Kidney capillary endothelial cell (primary cell): ENCODE measurements at places on chromosomes 5 and 9.

- peak; percentile 52 for DNase-seq
Observed at GRCh38 chr9:124110307-124110915, 98.8 kb downstream of the LHX2 start.

DNA sequence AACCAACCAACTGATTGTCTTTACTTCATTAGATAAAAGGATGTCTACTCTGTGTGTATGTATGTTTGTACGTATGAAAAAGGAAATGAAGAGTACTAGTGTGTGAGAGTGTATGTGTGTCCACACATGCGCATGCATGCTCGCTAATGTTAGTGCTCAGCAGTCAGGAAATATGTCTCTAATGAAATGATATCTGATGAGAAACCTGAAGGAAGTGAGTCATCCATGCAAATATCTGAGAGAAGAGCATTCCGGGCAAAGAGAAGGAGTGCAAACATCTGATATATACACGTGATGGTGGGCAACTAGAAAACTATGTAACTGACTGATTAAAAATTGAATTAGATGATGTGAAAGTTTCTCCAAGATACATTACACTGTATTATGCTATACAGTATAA, 29.6 kb upstream of the UGCG start:
- peak; percentile 48 for DNase-seq

- no peak for DNase-seq
Observed at GRCh38 chr9:14770592-14770991, 48.1 kb upstream of the CER1 start.

GRCh38 chr9:37436540-37436939, 14.0 kb downstream of the GRHPR start:
- DNase-seq = no peak

DNA sequence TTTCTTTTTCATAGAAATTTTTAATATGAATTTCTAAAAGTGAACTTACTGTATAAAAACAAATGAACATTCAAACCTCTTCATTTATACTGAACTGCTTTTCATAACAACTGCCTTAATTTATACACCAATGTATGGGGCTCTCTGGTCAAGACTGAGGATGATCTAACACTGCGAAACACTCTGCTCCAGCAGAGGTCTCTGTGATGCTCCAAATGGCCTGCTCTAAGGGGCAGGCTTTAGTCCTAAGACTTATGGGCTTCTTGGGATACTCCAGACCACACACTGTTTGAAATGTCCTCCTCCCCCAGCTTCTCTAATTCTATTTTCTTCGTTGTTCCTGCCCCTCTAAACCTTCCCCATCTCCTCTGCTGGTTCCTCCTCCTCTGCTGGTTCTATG, 58.5 kb downstream of the LIFR start:
- DNase-seq = no peak

- DNase-seq = no peak
Observed at GRCh38 chr9:87212605-87213021, 265.3 kb upstream of the GAS1 start.

DNA sequence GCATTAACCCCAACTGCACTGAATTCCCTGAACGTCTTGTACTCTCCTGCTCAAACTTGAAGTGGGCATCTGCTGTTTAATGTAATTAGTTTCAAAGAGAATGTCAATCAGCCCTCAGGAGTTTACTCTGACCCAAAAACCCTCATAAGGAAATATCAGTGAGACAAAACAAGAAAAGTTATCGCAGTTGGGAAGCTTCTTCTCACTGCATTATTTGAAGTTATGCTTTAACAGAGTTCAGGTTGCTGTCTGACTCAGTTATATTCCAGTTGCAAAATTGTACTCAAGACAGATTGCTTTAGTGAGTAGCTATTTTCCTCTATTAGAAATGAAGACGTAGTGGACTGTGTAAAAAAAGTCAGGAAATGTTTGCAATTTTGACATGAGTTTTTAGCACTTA, 52.1 kb downstream of the PPIC start:
- no peak for DNase-seq

GRCh38 chr5:140633021-140633471, at the start of gene CD14:
Gene CD14 (minus strand): TSS chr5:140633175. CDS start chr5:140633071, 104 bp downstream.
- peak; percentile 28 for DNase-seq

- DNase-seq = no peak
Observed at GRCh38 chr9:37956904-37957663, 53.2 kb upstream of the SLC25A51 start.

- peak; percentile 99 for DNase-seq
Observed at GRCh38 chr5:14265570-14265969, 122.4 kb downstream of the TRIO start.

GRCh38 chr5:88480801-88481499, 212.3 kb upstream of the TMEM161B start:
- DNase-seq = no peak

- no peak for DNase-seq
Observed at GRCh38 chr9:23581931-23582330, 244.1 kb downstream of the ELAVL2 start.

DNA sequence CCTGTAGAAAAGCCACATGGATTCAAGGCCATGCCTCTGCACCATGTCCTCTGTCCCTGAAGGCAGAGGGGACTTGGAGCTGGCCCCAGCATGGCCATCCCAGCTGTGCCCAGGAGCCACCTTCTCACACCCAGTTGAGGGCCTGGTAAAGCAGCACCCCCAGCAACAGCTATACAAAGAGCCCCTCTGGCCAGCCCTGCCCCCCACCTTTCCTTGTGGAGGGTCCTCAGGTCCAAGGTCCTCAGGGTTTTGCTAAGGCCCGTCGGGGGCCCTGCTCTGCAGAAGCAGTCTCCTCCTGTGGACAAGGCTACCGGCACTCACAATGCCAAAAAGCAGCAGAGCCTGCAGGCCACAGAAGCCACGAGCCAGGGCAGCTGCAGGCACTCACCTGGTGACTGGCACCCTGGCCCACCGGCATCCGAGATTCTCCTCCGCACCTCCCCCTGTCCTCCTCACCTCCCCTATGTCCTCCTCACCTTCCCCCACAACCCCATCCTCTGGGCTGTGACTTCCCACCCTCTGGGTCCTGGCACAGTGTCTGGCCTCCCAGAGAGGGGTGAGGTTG, 39.9 kb upstream of the LPCAT1 start:
- DNase-seq = no peak

DNA sequence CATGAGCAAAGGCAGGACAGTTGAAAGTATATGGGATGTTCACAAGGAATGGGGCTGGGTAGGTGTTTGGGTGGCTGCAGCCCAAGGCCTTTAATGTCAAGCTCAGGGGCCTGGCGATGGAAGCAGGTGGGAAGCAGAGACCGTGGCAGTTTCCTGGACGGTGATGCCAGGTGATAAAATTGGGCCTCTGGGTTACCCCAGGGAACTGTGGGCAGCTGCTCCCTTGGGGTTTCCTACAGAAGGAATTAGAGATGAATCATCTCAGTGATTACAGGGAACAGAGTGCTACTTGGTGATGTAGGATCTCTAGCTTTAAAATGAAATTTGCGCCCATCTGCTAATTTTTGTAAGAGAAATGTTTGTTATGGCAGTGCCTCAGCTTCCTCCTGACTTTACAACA, 39.2 kb downstream of the TSTD2 start:
- no peak for DNase-seq

GRCh38 chr9:128383791-128384190, 12.6 kb downstream of the URM1 start:
- DNase-seq = no peak

- DNase-seq = no peak
Observed at GRCh38 chr9:112443200-112443599, 43.4 kb upstream of the KIAA1958 start.

DNA sequence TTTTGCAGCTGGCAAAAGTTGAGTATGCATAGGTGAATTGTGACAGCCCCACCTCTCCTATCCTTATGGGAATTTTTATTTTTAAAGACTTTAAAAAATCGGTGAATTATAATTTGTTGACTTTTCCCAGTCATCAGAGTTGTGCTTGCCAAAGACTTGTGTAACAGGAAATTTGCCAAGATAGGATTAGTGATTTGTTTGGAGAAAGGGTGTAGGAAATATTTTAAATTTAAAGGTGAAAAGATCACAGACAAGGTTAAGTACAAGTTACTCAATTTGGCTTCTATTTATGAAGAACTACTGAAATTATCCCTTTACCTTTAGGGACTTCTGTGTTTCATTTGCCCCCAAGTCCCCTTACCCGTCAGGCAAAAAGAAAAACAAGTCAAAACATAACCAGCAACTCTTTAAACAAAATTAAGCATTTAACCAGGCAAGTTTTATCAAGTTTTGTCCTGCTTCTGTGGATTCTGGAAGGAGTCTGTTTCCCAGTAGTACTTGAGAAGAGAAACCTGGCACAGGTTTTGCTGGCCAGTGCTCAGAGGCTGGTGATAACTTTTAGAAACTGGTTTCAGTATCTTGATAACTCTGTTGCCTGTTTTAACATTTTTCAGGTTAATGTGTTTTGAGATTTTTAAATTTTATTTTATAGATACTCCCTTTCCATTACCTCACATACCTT, 285.4 kb downstream of the MAST4 start:
- no peak for DNase-seq

DNA sequence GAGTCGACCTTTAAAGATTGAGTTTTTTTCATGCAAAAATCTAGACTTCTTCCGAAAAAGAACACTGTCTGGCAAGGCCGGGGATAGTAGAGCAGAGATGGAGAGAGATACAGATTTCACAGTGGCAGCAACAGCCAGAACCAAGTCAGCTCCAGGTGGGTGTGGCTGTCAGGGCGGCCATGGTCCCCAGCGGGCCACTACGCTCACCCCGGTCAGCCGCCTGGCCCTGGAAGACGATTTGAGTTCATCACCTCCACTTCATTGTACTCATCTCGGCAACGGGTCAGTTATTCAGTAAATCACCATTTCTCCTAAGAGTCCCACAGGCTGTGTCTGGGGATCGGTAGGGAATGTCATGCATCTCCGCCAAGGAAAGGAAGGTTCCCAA, 53.0 kb downstream of the ZNF354C start:
- no peak for DNase-seq

- no peak for DNase-seq
Observed at GRCh38 chr5:16410338-16410737, 55.3 kb downstream of the ZNF622 start.

GRCh38 chr5:124745007-124745927, 1.2 kb downstream of the ZNF608 start:
- DNase-seq = no peak

DNA sequence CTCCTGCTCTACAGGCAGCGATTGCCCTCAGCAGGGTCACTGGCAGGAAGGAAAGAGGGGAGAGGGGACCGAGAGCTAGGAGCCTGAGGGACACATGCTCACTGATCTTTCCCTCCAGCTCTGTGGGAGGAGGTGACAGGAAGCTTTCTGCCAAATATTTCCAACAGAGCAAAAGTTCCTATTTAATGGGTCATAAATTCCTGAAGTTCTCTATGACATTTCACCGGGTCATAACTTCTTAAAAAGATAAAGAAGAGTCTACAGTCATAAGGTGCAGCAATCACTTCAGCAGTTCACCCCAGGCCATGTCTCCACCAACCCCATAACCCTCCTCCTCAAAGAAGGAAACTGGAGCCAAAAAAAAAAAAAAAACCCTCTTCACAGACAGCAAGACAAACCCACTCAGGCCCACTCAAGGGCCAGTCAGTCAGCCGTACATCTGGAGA, 481.1 kb downstream of the NR2F1-AS1 start:
- no peak for DNase-seq
